ENCODE measurements at places on chromosomes 12 and 14. TPM values are rescaled to one million over a fixed set of nuclear protein-coding genes. Genes with fewer than 3 reads are reported as not detected.

DNA sequence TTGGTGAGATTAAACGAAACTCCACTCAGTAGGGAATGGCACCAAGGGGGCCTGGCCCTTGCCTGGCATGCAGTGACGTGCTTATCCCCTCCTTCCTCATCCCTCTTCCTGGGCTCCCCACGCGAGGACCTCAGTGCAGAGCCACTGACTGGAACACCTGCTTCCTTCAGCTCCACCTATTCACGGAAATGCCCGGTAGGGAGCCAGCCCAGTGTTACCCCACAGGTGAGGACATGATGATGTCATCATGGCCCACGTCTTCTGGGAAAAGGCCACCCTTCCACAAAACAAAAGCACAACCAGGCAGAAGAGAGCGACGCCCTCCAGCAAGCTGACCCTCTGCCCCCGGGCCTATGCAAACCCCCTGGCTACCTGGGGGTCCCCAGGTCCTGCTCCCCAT is 42.1 kb downstream of the CCDC85C start:
- no peak for DNase-seq

- DNase-seq, result no peak
Measured at GRCh38 chr14:90336985-90337384, 5.2 kb upstream of the NRDE2 start.

DNA sequence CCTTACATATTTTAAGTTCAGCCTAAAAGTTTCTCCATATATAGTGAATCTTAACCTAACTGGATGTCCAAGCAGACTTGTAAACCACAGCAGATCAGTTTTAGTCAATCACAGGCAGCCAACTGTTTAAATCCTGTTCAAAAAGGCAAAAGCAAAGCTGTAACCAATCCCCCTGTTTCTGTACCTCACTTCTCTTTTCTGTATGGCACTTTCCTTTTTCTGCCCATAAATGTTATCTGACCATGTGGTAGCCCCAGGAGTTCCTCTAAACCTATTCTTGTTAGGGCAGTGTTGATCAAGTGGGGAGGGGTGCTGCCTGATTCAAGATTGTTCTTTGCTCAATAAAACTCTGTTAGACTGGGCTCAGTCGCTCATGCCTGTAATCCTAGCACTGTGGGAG is 8.5 kb upstream of the DACT1 start:
- no peak for DNase-seq

GRCh38 chr14:34539407-34540180 is at the start of gene EAPP:
EAPP (minus strand) TSS chr14:34539701; CDS start chr14:34539628, 73 bp downstream.
- peak; percentile 96 for DNase-seq

GRCh38 chr12:50581226-50582184 is 76.7 kb downstream of the DIP2B start:
- no peak for DNase-seq

The C12orf54 gene
- 0.41 TPM for polyA plus RNA-seq

DNA sequence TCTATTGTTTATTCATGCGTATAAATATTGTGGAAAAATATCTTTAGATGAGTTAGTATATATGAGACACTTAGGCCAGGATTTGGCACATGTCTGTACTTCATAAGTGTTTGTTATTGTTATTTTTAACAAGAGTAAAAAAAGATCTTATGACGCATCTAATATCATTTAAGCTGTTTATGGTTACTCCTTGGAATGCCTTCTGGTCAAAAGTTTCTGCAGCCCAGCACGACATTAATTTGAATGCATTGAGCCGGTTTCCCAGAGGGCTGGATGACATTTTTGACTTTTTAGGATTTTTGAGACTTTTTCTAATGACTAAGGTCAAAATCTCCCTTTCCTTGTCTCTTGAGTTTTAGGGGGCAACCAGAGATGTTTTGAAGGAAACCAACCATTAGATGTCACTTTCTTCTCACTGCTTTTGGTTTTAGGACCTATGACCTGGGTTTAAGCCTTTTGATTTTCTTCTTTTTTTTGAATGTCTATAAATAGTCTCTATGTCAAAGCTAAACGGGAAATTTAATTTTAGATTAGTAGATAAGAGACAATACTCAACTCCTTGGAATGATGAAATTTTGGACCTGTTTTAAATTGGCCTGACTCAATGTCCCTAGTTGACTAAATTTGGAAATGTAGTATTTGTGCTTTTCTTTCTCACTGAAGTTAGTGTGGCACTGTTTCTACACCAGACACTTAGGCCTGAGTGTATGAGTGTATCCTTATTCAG is 215.5 kb downstream of the AEBP2 start:
- DNase-seq, result no peak

- no peak for DNase-seq
Measured at GRCh38 chr12:26748412-26748740, 84.6 kb downstream of the ITPR2 start.

DNA sequence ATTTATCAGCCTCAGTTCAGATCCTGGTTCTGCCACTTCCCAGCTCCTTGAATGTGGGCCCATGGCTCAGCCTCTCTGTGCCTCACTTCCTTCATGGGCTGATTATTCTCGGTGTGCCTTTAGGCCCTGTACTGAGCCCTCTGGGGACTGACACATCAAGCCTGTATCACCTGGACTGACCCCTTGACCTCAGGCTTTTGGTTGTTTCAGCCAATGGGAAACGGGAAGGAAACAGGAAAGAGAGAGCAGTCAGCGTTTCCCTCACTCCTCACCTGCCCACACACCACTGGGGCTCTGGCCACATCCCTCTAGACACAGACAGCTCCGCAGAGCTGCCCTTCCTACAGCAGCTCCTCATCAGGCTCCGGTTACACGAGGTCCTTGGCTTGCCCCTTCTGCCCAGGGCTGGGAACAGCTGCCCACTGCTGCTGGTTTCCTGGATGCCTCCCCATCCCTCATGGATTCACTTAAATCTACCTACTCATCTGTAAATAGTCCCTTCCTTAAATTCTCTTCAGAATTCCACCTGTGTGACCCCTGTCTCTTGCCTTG is 37.0 kb upstream of the ITPR2 start:
- DNase-seq, result no peak

GRCh38 chr12:58832920-58833319 is 87.4 kb downstream of the LRIG3 start:
- no peak for DNase-seq
